Thymus (tissue), 14 donors: ENCODE measurements at places on chromosomes 7 and 10.

GRCh38 chr10:61465171-61465496 lies 12.0 kb upstream of the TMEM26 start:
- no peaks in the 10 kb centered on the region for H3K4me1 ChIP-seq
- no peaks in the 10 kb centered on the region for H3K36me3 ChIP-seq
- H3K27ac ChIP-seq: no peak overlapping the region
- H3K4me3 ChIP-seq: no peak overlapping the region
- no peaks in the 10 kb centered on the region for H3K27me3 ChIP-seq

DNA sequence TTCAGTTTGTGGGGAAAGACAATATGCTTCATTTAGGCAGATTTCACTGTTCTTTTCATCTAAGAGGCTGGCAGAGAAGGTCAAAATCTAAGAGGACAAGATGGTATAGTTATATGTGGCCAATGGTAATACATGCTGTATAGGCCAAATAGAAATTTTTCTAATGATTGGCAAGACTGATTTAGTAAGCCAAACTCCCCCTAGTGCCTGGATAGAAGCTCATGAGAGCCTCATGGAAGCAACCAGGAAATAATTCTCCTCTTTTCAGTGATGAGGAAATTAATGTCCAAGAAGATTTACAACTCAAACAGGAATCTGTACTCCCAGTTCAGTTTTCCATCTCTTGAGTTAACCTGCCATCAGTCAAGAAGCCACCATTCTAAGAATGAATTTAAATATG lies 253.6 kb upstream of the PHF14 start:
- H3K27ac ChIP-seq: no peak overlapping the region
- H3K27me3 ChIP-seq: no peaks in the 10 kb centered on the region
- H3K36me3 ChIP-seq: no peaks in the 10 kb centered on the region
- no peak overlapping the region for H3K4me3 ChIP-seq
- DNase-seq: no peak

DNA sequence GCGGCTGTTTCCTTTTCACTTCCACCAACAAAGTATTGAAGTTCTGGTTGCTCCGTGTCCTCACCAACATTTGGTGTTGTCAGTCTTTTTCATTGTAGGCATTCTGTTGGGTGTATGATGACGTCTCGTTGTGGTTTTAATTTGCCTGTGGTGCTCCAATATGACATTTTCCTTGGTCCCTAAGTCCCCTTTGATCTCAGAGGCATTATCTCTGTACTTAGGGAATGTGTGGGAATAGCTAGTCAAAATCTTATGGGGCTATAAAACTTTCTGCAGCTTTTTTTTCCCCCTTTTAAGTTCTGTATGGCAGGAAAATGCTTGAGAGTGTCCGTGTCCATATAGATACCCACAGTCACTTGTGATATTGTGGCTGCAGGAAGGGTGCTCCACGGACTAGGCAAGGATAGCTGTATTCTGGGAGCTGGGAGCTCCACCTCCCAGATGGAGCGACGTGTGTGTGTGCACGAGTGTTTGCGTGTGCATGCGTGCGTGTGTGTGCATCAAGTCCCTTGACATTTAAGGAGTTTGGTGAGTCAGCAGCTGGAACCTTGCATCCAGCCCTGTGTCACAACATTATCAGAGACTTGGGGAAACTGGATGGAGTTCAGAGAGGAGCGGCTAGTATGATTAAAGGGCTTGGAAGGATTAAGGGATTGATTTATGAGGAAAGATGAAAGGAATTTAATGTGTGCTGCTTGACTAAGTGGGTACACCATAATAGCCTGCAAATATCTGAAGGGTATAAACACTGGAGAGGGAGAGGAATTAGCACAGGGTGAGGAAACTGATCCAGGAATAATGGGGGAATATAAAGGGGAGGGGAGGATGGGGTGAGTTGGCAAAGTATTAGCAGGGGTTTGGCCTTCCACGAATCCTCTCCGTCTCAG lies 66.8 kb downstream of the LRMDA start:
- no peaks in the 10 kb centered on the region for H3K36me3 ChIP-seq
- H3K4me1 ChIP-seq: no peaks in the 10 kb centered on the region
- no peak overlapping the region for H3K4me3 ChIP-seq
- no peak overlapping the region for H3K27ac ChIP-seq

GRCh38 chr7:158419238-158419785 lies 168.3 kb downstream of the PTPRN2 start:
- DNase-seq: no peak
- no peaks in the 10 kb centered on the region for H3K4me1 ChIP-seq
- no peak overlapping the region for H3K4me3 ChIP-seq
- no peak overlapping the region for H3K27ac ChIP-seq
- no peaks in the 10 kb centered on the region for H3K36me3 ChIP-seq

DNA sequence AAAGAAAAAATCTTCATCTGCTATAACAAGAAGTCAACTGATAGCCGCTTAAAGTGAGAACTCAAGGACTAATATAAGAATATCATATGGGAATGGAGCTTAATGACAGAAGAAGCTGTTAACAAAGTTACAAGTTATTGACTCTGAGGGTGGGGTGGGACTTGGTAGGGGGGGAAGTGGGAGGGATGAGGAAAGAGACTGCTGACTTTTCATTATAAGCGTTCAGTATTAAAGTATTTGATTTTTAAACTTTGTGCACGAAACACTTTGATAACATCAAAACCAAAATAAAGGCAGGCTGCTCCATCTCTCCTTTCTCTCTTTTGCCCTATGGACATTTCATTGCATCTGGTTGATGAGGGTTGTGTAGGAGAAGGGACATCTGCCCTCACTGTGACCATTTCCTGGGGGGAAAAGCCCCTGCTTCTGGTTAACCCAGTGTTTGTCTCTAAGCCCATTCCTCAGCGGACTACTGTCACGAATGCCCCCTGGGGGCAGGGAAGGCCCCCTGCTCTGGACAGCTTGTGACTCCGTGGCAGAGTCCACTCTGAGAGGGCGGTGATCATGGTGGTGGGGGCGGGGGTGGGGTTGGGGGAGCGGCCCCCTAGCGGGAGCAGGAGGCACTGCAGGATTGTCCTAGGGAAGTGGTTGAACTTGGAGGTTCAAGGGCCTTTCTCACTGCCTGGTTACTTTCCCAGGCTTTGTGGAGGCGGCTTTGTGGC lies 17.4 kb downstream of the SLC13A4 start:
- no peak overlapping the region for H3K27ac ChIP-seq
- no peak for DNase-seq
- H3K36me3 ChIP-seq: no peaks in the 10 kb centered on the region
- H3K27me3 ChIP-seq: no peaks in the 10 kb centered on the region
- H3K4me3 ChIP-seq: no peak overlapping the region

DNA sequence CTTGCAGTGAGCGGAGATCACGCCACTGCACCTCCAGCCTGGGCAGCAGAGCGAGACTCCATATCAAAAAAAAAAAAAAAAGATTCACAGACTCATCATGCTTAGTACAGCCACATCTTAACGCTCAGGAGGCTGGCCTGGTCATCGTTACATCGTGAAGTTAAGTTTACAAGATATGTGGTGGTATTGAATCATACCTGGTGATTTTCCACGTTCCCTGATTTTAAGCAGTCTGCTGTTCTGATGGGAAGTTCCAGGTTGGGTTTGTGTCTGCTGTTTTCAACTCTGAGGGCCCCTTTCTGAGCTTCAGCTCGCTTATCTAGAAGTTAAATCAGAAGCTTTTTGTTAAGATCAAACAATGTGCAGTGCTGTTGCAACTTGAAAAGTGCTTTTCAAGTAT lies 6.9 kb downstream of the PPP2R2D start:
- peaks cover 28% of the 10 kb centered on the region for H3K36me3 ChIP-seq
- DNase-seq: peak; percentile 80
- no peak overlapping the region for H3K4me3 ChIP-seq
- peaks cover 41% of the 10 kb centered on the region for H3K4me1 ChIP-seq
- no peaks in the 10 kb centered on the region for H3K27me3 ChIP-seq

DNA sequence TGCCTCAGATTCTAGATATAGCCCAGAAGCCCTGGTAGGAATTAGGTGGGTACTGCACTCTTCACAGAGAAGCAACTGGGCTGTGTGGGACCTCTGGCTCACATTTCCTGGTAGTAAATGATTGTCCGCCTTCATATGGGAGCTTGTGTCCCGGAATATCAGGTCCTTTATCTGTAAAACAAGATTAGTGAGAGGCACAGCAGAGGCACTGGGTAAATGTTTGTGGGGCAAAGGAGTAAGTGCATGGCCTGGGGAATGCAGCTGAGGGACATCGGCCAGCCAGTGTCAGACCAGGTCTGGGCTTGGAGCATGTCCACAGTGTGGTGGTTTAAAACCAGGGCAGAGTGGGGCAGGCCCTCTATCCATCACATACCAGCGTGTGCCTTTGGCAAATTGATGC lies 323.3 kb upstream of the ZMIZ1 start:
- no peak overlapping the region for H3K27ac ChIP-seq
- peaks cover 19% of the 10 kb centered on the region for H3K4me1 ChIP-seq
- H3K36me3 ChIP-seq: no peaks in the 10 kb centered on the region
- H3K4me3 ChIP-seq: no peak overlapping the region
- no peaks in the 10 kb centered on the region for H3K27me3 ChIP-seq
- no peak for DNase-seq

DNA sequence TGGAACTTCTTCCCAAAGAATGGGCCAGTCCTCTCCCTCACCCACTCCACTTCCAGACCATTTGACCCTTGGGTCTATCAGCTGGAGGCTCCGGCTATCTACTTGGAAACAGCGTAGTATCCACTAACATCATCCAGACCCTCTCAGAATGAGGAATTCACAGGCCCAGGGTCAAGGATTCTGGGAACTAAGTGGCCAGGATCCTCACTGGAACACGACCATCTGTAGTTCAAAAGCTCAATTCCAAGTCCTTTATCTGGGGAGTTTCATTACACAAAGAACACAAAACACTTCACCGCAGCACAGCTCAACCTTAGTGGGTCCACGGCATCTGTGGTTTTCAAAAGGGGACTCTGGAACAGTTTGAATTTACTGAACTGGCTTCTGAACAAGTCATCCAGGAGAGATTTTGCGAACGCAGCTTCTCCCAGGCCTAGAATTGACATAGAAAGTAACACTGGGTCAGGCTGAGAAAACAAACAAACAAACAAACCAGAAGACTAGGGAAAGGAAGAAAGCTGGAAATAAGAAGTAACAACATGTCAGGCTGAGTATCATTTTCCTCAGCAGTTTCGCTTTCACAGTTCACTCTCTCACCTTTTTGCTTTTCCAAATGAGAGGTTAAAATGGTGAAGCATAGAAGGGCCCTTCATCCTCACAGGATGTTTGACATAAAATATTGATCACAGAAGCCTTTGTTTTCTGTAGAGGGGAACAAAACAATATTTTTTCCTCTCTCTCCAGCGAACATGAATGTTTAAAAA lies 57.6 kb upstream of the USP6NL start:
- no peaks in the 10 kb centered on the region for H3K4me1 ChIP-seq
- DNase-seq: no peak
- no peaks in the 10 kb centered on the region for H3K27me3 ChIP-seq
- no peak overlapping the region for H3K27ac ChIP-seq
- H3K36me3 ChIP-seq: no peaks in the 10 kb centered on the region

DNA sequence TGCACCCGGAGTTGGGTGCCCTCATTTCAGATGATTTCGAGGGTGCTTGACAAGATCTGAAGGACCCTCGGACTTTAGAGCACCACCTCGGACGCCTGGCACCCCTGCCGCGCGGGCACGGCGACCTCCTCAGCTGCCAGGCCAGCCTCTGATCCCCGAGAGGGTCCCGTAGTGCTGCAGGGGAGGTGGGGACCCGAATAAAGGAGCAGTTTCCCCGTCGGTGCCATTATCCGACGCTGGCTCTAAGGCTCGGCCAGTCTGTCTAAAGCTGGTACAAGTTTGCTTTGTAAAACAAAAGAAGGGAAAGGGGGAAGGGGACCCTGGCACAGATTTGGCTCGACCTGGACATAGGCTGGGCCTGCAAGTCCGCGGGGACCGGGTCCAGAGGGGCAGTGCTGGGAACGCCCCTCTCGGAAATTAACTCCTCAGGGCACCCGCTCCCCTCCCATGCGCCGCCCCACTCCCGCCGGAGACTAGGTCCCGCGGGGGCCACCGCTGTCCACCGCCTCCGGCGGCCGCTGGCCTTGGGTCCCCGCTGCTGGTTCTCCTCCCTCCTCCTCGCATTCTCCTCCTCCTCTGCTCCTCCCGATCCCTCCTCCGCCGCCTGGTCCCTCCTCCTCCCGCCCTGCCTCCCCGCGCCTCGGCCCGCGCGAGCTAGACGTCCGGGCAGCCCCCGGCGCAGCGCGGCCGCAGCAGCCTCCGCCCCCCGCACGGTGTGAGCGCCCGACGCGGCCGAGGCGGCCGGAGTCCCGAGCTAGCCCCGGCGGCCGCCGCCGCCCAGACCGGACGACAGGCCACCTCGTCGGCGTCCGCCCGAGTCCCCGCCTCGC lies at the start of gene EGFR:
Gene EGFR (plus strand): TSS at position 657 of the 830 bp plus-strand sequence. CDS start 261 bp downstream, outside the sequence.
- no peak for DNase-seq
- no peaks in the 10 kb centered on the region for H3K4me1 ChIP-seq

DNA sequence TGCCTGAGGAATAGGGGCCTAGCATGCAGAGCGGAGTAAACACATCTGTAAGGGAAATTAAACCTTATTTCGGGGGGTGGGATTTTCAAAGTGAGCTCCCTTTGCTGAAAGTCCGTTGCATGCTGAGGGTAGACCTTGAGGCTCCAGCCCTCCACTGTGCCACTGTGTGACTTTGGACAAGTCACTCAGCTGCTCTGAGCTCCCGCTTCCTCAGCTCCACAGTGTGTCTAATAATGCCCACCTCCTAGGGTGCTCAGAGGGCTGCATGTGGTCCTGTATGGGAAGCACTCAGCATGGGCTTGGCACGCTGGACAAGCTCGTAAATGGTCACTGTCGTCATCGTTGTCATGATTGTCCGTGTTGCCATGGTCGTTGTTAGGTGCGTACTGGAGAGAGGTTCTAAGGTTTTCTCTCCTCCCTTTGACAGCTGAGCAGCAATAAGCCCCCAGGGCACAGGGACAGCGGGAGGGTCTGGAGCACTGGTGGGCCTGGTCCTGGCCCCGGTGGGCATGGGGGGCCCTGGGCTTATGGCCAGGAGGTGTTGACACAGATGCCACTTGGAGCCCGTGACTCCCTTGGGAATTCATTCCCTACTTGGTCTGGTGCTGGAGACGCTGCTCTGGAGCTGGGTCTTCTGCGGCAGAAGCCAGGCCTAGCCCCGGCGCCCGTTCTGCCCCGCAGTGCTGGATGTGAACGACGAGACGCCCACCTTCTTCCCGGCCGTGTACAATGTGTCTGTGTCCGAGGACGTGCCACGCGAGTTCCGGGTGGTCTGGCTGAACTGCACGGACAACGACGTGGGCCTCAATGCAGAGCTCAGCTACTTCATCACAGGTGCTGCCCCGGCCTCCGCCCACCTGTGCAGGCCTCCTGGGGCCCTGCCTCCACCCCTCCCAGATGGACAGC lies 13.1 kb downstream of the C10orf105 start:
- H3K4me1 ChIP-seq: peaks cover 10% of the 10 kb centered on the region
- H3K4me3 ChIP-seq: no peak overlapping the region
- DNase-seq: no peak
- no peak overlapping the region for H3K27ac ChIP-seq
- no peaks in the 10 kb centered on the region for H3K27me3 ChIP-seq
- H3K36me3 ChIP-seq: no peaks in the 10 kb centered on the region
